ENCODE measurements at places on chromosomes 16 and 17.

- no peak for DNase-seq
Measured at GRCh38 chr17:3852561-3852960, 6.5 kb upstream of the NCBP3 start.

- DNase-seq, result no peak
Measured at GRCh38 chr17:6548034-6548433, 8.3 kb downstream of the PITPNM3 start.

DNA sequence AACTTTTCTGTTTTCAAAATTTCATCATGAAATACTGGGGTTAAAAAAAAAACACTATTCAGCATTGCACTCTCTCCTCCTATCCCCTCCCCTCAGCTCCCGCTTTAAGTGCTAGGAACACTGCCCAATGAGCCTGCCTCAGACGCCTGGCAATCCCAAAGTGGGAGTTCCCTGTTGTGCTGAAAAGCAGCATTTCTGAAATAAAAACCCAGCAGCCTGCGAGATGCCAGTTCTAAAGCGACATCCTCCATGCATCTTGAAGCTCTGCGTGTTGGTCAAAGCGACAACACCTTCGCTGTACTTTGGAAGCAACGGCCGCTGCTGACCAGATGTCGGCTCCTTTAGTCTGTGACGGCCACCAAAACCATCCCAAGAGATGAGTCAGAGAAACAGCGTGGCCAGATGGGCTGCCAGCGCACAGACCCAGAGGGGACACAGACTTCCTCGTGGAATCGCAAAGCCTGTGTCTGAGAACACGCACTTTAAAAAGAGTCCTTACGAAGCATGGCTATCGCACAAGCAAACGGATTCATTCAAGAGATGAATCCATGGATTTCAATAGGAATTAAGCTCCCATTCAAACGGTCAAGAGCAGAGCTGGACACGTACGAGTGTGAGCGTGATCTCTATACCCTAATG lies 32.8 kb downstream of the FBXO31 start:
- no peak for DNase-seq

- no peak for DNase-seq
Measured at GRCh38 chr17:74180336-74180735, 23.1 kb upstream of the RPL38 start.

- DNase-seq, result no peak
Measured at GRCh38 chr17:36545077-36545464, 352 bp downstream of the GGNBP2 start.

GRCh38 chr16:7436306-7436705 lies 103.7 kb downstream of the RBFOX1 start:
- no peak for DNase-seq

DNA sequence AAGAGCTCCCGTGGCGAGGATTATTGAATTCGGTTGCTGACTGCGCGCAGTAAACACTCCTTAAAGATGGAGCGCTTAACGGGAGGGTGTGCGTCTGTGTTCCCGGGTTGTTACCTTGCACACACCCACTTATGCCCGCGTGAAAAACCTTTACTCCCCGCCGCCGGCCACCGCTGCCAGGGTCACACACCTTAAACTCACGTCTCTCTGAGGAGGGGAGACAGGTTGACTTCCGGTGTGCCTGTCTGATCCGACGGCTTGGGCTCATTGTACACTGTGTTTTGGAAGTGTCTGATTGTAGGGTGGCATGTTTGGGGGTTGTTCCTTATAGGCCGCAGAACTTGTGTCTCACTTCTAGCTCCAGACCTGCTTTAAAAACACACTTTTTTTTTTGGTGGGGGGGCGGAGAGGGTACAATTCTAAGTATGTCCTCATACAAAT lies 66.8 kb downstream of the KPNA2 start:
- DNase-seq, result no peak

DNA sequence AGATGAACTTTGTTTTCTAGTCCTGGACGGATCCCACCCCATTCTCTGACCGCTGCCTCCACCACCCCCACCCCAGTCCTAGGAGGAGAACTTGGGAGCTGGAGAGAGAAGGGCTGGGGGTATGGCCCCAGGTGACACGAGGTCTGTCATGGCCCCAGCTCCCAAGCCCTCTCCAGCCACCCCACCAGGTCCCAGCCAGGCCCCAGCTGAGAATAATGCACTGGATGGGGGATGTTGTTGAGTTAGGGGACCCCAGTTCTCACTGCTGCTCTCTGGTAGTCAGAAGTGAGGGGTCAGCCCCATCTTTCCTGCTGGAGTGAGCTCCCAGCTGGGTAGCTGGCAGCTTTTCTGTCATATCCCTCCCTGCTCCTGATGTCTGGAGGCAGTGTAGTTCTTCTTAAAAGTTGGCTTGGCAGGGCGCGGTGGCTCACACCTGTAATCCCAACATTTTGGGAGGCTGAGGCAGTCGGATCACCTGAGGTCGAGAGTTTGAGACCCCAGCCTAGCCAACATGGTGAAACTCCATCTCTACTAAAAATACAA lies 4.6 kb upstream of the COL1A1 start:
- no peak for DNase-seq

DNA sequence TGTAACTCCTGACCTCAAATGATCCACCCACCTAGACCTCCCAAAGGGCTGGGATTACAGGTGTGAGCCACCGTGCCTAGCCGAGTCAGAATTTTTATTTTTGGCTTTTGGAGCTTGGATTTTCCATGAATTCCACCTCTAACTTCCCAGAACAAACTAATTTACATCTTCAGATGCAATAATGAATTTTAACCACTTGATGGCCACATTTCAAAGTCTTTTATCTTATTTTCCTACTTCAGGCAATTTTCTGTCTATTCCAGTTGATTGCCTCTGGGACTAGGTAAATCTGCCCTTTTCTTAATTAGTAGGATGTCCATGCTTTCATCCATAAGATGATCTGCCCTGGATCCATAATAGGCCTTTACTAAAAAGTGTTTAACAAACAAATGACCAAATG lies 156.4 kb upstream of the ANKFN1 start:
- no peak for DNase-seq

- DNase-seq, result no peak
Measured at GRCh38 chr17:63447471-63448009, 1.4 kb upstream of the CYB561 start.

DNA sequence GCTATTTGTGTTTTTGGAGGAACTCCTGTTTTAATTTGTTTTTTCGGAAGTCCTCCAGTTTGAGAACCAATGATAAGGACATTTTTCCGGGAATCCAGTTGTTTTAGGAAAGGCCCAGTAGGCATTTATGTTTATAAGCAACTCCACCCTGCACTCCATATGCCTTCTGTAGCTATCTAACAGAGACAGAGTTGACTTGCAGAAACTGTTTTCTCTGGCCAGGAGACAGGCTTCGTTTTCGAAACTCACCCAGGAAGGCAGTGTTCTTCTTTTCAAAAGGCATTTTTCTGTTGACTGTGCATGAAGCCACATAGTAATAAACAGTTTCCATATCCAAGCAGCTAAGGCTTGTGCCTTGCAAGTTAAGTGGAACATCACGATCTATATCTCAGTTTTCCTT lies 587.1 kb downstream of the WWOX start:
- DNase-seq, result no peak

GRCh38 chr17:55709984-55710383 lies 12.7 kb downstream of the TMEM100 start:
- no peak for DNase-seq

DNA sequence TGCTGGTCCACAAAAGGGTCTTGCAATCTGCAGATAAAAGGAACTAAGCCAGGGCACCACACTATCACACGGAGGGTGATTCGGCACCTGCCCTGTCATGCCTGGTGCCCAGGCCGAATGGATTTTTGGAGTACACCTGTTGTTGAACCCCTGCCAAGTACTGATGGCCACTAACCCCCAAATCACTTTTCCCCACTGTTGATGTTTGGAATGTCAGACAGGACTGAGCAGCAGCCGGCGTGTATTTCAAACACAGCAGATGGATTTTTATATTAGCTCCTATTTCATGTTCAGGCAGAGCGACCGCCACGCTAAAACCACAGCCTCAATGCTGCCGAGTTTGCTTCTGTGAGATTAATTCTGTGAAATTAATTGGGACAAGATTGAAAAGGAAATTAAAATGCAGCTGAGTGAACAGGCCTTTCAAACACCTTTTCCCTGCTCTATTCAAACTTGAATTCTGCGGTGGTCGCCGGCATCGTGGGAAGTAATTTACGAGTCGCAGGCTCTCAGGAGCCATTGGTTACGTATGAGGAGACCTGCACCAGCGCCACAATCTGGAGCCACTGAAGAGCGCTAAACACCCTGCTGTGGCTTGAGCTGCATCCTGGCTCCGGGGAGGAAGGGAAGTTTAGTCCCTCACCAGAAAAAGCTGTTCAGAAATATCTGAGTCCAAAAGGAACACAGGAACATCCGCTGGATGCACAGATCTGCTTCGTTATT lies 48.5 kb downstream of the SNX11 start:
- DNase-seq, result no peak

- DNase-seq, result no peak
Measured at GRCh38 chr17:9957244-9957643, 52.2 kb upstream of the RCVRN start.

DNA sequence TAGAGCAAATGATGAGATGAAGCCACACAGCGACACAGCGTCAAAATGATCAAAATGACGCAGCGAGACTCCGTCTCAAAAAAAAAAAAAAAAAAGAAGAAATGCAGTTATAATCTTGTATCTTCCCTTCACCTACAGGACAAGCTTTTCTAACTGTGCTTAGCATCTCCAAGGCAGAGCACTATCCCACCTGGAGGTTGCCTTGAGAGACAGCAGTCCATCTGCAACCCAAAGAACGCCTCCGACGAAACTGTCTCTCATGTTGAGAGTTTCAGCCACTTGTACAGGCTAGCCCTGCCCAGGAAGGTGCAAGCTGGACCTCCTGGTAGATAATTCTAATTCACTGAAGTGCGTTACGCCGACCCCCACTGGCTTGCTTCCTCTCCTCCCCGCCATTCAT lies 46.7 kb upstream of the GCSH start:
- DNase-seq, result no peak

GRCh38 chr17:53039981-53040380 lies 782.7 kb upstream of the KIF2B start:
- DNase-seq, result no peak

GRCh38 chr17:26773189-26774188 lies 520.4 kb upstream of the WSB1 start:
- no peak for DNase-seq

GRCh38 chr17:63458478-63458877 lies 12.4 kb upstream of the CYB561 start:
- DNase-seq, result no peak

DNA sequence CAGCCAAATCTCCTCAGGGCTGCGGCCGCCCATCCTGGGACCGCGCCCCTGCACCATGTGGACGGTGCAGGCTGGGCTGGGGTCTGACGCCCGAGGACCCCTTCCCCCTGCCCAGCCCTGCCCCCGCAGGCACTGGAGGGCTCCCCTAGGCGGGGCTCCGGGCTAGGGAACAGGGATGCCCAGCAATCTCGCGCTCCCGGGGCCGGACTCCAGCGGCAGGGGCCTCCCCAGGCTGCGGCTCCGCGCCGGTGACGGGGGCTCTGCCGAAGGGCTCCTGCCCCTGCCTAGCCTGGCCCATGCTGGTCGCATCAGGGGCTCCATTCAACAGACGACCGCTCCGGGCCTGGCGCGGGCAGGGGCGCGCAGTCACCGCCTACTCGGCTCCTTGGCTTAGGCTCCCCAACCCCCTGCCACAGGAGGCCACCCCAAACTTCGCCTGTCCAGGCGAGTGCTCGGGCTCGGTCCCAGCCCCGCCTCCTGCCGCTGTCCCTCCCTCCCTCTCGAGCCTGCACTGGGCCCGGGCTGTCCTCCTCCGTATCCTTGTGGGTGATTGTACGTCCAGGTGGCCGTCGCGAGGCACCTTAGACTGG lies 27.4 kb upstream of the ADORA2B start:
- DNase-seq, result no peak

DNA sequence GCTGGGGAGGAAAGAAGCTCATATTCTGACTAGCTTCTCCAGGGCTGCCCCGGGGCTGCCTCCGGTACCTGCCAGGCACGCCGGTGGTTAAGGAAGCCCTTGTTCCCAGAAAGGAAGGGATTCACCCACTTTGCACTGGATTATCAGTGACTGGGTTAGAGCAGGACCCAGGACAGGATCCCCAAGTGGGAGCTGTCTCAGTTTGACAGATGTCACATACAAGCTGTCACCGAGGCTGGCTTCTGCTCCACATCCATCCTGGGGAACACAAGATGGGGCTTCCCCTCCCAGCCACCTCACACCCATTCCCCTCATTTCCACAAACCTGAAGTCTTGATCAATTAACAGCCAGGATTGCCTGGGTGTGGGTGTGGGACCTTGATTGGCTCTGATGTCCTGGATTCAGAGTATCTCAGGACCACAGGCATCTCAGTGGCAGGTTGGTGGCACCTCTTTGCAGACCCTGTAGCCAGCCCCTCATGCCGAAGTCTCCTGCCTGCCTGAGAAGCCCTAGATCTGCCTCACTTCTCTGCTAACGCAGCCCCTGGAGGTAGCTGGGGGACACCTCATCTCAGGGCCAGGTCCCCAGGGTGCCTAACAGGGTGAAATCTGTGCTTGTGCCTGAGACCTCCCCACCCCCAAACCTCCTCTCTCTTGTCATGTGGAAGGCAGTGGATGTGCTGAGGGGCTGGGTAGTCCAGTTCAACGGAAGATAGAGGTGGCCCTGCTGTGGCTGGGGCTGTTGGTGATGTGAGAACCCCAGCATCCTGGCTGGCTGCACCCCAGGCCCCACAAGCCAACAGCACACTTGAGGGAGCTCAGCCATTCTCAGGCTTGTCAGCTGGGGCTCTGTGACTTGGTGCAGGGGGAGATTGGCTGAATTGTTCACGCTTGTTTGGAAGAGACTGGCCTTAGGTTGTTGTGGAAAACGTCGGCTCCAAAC lies 1.4 kb downstream of the CACNG5 start:
- DNase-seq, result no peak

GRCh38 chr16:75252049-75252864 lies 833 bp upstream of the BCAR1 start:
- no peak for DNase-seq

DNA sequence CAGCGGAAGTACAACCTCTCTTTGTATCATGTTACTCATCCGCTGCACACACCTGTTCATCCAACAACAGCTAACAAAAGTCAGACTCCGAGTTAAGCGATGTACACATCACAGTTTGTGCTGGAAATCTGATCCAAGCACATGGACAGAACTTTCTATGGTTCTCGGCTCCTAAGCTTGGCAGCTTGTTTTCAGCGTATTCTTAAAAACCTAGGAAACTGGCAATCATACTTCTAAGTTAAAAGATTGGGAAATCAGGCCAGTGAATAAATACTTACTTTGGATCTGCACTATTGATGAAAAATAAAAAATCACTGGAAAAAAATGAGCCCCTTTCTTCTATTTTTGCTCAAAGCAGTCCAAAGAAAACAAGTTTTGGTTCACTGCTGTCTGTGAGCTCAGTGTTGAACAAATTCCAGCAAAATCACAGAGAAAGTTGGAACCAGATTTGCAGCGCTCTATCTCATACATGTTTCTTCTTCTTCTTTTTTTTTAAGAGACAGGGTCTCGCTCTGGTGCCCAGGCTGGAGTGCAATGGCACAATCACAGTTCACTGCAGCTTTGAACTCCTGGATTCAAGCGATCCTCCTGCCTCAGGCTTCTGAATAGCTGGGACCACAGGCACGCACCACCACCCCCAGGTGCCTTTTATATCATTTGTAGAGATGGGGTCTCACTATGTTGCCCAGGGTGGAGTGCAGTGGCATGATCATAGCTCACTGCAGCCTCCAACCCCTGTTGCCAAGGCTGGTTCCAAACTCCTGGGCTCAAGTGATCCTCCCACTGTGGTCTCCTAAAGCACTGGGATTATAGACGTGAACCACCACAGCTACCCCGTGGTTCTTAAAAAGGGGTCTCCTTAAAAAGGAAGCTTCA lies 71.6 kb upstream of the CREBBP start:
- DNase-seq, result no peak
